ENCODE measurements at places on chromosomes 1 and 21. TPM values are rescaled to one million over a fixed set of nuclear protein-coding genes. Genes with fewer than 3 reads are reported as not detected.

The TEKT2 gene
- not detected for total RNA-seq

The CRNN gene
- total RNA-seq = not detected

The PLA2G2F gene
- total RNA-seq = 0.18 TPM

The FAM151A gene
- total RNA-seq = not detected

The SPRR1A gene
- not detected for total RNA-seq

The EDARADD gene
- total RNA-seq = 0.91 TPM

The TMPRSS3 gene
- total RNA-seq = not detected

The TAS1R1 gene
- not detected for total RNA-seq

The OR14K1 gene
- not detected for total RNA-seq

The ZFP69 gene
- total RNA-seq = not detected

The TNFRSF18 gene
- total RNA-seq = 120 TPM

The KIAA1614 gene
- total RNA-seq = not detected

The LCE1B gene
- not detected for total RNA-seq

The CD164L2 gene
- total RNA-seq = 0.40 TPM

The GJB3 gene
- total RNA-seq = 89.9 TPM

The BRINP3 gene
- not detected for total RNA-seq

The ALX3 gene
- not detected for total RNA-seq

The SPRR4 gene
- not detected for total RNA-seq

The FDPS gene
- 313 TPM for total RNA-seq

The AHDC1 gene
- total RNA-seq = 20.4 TPM

The NMNAT2 gene
- 6.6 TPM for total RNA-seq

The FAM177B gene
- not detected for total RNA-seq

The CRTC2 gene
- total RNA-seq = 17.6 TPM

The LMX1A gene
- total RNA-seq = not detected

The JUN gene
- 73.6 TPM for total RNA-seq
